ENCODE measurements at places on chromosomes 11 and 22.

DNA sequence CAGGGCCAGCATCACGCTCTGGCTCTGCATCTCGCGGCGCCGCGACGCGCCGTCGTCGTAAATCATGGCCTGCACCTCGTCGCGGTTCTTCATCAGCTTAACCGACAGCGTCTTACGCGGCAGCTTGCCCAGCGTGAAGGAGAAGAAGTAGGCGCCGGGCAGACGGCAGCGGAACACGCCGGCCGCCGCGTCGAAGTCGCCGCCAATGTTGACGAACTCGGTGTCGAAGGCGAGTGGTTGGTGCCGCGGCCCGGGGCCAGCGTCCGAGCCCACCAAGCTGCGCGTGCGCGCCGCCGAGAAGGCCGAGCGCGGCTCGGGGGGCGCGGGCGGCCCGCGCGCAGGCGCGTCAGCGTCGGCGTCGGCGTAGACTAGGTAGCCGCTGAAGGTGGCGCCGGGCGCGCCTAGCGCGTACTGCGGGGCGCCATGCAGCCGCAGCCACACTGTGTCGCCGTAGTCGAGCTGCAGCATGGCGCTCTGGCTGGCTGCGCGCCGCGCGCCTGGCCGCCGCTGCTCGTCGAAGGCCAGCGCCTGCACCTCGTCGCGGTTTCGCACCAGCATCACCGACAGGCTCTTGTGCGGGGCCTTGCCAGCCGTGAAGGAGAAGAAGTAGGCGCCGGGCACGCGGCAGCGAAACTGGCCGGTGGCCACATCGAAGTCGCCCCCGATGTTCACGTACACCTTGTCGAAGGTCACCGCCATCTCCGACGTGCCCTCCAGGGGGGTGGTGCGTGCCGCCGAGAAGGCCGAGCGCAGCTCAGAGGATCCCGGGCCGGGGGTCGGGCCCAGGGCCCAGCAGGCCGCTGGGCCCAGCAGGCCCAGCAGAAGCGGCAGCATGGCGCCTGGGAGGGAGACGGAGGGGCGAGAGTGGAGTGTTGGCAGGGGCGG lies 3.7 kb downstream of the FAM180B start:
- DNase-seq, result no peak

GRCh38 chr11:9264316-9265210 lies 587 bp downstream of the DENND5A start:
- DNase-seq, result no peak

- peak; percentile 23 for DNase-seq
Observed at GRCh38 chr22:29268511-29269229, 602 bp downstream of the EWSR1 start.

DNA sequence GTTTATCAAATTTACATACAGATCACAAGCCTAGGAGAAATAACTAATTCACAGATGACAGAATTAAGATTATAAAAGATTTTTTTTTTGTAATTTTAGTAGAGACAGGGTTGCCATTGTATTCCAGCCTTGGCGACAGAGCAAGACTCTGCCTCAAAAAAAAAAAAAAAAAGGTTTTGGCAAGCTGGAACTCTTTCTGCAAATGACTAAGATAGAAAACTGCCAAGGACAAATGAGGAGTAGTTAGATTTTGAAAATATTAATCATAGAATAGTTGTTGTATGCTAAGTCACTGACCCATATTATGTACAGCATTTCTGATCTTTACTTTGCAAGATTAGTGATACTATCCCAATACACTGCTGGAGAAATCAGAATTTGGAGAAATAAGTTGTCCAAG lies 99.2 kb downstream of the C11orf65 start:
- no peak for DNase-seq

- DNase-seq, result no peak
Observed at GRCh38 chr11:118641397-118642019, 34.1 kb downstream of the PHLDB1 start.

DNA sequence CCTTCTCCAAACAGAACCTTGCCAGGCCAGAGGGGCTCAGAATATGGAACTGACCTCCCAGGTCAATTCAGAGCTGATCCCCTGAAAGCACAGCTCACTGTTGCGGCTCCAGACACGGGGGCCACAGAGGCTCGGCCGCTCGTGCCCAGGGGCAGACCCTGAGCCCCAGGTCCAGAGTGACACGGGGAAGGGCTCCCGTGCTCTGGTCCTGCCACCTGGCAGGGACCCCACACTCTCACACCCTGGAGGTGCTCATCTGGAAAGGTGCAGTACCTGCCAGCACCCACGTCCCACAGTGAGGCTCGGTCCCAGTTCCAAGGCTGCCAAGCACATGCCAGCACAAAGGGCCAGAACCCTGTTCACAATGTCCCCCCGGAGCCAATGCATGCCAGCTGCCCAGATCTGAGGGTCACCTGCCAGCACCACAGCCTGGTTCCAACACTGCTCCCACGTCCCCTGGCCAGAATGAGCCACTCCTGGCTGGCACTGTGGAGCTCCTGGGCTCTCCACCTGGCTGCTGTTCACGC lies 170.6 kb downstream of the SHANK2 start:
- no peak for DNase-seq
